ENCODE measurements at places on chromosomes 4 and X. TPM values are rescaled to one million over a fixed set of nuclear protein-coding genes. Genes with fewer than 3 reads are reported as not detected.

PCDH19 gene
- 2.8 TPM for total RNA-seq

PAGE1 gene
- not detected for total RNA-seq

CRLF2 gene
- total RNA-seq = 0.42 TPM

VCX3B gene
- total RNA-seq = not detected

FDCSP gene
- total RNA-seq = not detected

SLC25A43 gene
- total RNA-seq = 19.7 TPM

MMRN1 gene
- total RNA-seq = 32.3 TPM

MID1IP1 gene
- total RNA-seq = 66.4 TPM

ZNF630 gene
- 5.4 TPM for total RNA-seq

ZFP92 gene
- total RNA-seq = 1.1 TPM

P2RY8 gene
- total RNA-seq = 3.4 TPM

SOWAHB gene
- total RNA-seq = 14.3 TPM

ERAS gene
- total RNA-seq = not detected

CLCN5 gene
- total RNA-seq = 7.2 TPM

MND1 gene
- total RNA-seq = not detected

TLR1 gene
- 4.0 TPM for total RNA-seq

NEXMIF gene
- total RNA-seq = 2.4 TPM

GAGE12E gene
- total RNA-seq = not detected

CLDN22 gene
- not detected for total RNA-seq

ATOH1 gene
- not detected for total RNA-seq

SH3D19 gene
- total RNA-seq = 41.7 TPM

EGF gene
- total RNA-seq = 0.23 TPM

UGT2B10 gene
- not detected for total RNA-seq

UGT2B11 gene
- total RNA-seq = not detected

TLR8 gene
- 0.89 TPM for total RNA-seq

GUCY1A1 gene
- 21.0 TPM for total RNA-seq

PCDH10 gene
- total RNA-seq = 12.1 TPM

EDA gene
- 4.8 TPM for total RNA-seq

PRDM8 gene
- total RNA-seq = 8.3 TPM

P2RY4 gene
- 1.7 TPM for total RNA-seq

TBX22 gene
- total RNA-seq = 0.18 TPM

GABRG1 gene
- total RNA-seq = not detected

XK gene
- 4.9 TPM for total RNA-seq

PRSS12 gene
- 2.4 TPM for total RNA-seq

HPGD gene
- 527 TPM for total RNA-seq

WAS gene
- 4.8 TPM for total RNA-seq

IL13RA2 gene
- 0.83 TPM for total RNA-seq

SSX2 gene
- total RNA-seq = not detected

LAMP2 gene
- 82.3 TPM for total RNA-seq

CXCL5 gene
- total RNA-seq = not detected

P2RY10 gene
- total RNA-seq = 0.39 TPM

IL13RA1 gene
- total RNA-seq = 56.0 TPM

DOK7 gene
- total RNA-seq = 4.5 TPM

PCDH18 gene
- 13.7 TPM for total RNA-seq

F9 gene
- total RNA-seq = not detected

MAGEC2 gene
- not detected for total RNA-seq

RHOXF1 gene
- not detected for total RNA-seq

TMEM154 gene
- total RNA-seq = 86.5 TPM

MAGEA4 gene
- total RNA-seq = not detected

SPANXD gene
- not detected for total RNA-seq

LRAT gene
- 1.1 TPM for total RNA-seq

ODAPH gene
- not detected for total RNA-seq
